SJCRH30 (cell line): ENCODE measurements at places on chromosomes 11 and 22.

DNA sequence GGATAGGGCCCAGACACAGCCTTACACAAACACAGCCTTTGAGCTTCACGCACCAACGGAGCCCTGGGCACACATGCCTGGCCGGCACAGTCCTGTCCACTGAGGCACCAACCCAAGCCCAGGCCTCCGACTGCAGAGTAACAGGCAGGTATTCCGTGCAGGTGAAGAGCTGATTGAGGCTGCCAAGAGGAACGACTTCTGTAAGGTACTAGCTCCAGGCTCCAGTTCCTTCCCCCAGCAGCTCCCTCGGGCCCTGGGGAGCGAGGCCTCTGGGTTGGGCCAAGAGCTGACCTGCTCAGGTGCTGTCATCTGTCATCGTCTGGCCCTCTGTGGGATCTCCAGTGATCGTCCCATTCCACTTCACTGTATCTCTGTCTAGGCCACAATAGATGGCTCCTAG lies 3.2 kb upstream of the MDK start:
- no peak for DNase-seq

DNA sequence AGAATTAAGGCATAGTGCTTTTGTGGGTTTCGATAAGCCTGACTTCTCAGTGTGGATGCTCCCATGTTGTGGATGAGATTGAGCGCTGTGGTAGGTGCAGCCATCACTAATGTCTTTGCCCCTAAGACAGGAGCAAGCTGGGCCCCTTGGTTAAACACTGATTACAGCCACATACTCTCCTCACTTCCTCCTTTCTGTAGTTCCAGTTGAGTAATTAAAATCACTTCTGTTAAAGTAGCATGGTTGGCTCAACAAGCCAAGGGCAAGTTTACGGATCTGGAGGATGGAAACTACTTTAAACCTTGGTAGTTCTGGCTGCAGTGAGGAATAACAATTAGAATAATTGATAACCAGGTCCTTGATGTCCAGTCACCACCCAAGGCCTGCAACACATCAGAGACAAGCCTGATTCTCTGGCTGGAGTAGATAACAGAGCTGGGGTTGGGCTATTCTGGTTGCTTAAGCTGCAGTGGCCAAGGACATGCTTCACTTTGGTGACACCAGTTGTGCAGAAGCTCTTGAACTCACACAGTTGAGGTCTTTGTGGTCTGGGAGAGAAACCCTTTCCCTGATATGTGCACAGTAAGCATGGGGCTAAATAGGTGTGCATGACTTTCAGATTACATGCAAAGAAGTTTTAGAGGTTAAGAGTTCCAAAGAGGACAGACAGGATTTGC lies 81.3 kb downstream of the KIRREL3 start:
- no peak for DNase-seq

DNA sequence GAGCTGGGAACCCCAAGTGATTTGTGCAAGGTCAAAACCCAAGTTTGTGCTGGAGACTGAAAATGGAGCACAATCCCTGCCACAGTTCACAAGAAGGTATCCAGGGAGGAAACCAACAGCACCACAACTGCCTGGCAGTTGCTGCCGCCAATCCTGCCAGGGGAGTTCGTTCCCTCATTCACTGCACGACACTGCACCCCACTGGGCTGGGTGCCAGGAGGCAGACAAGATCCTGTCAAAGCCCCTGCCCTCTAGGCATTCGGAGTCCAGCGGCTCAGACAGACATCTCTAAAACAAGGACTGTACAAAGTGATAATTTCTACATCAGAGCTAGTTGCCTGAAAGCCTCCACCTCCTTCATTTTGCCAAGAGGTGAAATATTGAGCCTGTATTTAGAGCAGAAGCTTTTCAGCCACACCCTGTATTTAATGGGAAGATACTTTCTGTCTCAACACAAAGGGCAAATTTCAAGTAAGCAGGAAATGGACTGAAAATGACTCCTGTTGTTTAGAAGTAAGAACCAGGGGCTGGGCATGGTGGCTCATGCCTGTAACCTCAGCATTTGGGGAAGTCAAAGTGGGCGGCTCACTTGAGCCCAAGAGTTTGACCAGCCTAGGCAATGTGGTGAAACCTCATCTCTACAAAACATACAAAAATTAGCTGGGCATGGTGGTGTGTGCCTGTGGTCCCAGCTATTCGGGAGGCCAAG lies 277.4 kb upstream of the NARS2 start:
- DNase-seq, result peak; percentile 77

GRCh38 chr22:36435516-36436415 lies 45.7 kb downstream of the TXN2 start:
- peak; percentile 38 for DNase-seq

DNA sequence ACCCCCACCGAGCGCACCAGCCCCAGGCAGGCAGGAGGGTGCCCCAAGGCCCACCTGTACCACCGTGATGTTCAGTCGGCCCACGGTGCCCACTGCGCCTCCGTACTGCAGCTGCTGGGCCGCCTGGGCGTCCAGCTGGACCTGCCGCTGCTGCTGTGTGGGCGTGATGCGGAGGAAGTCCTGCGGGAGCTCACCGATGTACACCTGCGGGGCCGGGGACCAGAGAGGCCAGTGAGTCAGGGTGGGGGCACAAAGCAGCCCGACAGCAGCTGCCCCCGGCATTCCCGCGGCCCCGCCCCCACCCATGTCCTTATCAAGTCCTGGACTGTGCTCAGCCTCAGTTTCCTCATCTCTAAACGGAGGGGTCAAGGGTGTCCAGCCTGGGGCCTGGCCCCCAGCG lies 13.8 kb downstream of the TOLLIP start:
- DNase-seq, result no peak

- DNase-seq, result no peak
Measured at GRCh38 chr11:6968816-6969215, 42.6 kb downstream of the ZNF215 start.

GRCh38 chr22:42972649-42973535 lies 42.1 kb downstream of the PACSIN2 start:
- no peak for DNase-seq

- DNase-seq, result no peak
Measured at GRCh38 chr11:43074810-43075209, 237.0 kb upstream of the API5 start.

DNA sequence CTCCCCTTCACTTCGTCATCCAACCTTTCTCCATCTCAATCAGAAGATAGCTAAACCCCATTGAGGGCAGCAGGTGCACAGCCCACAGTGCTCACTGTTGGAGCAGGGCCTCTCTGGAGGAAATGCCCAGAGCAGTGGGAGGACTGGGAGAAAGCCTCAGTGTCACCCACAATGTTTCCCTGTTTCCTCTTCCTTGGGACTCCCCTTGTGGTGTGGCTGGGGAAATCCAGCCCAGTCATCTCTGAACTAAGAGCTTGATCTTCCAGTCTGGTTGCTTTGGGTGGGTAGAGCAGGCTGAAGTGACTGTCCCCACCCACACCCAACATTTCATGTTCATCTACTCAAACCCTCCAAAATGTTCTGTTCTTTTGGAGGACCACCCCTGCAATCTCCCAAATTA lies 29.8 kb upstream of the EED start:
- no peak for DNase-seq

GRCh38 chr22:45974498-45974897 lies 2.5 kb downstream of the WNT7B start:
- DNase-seq, result no peak

GRCh38 chr11:129865701-129866100 lies 29.7 kb downstream of the NFRKB start:
- DNase-seq, result no peak

DNA sequence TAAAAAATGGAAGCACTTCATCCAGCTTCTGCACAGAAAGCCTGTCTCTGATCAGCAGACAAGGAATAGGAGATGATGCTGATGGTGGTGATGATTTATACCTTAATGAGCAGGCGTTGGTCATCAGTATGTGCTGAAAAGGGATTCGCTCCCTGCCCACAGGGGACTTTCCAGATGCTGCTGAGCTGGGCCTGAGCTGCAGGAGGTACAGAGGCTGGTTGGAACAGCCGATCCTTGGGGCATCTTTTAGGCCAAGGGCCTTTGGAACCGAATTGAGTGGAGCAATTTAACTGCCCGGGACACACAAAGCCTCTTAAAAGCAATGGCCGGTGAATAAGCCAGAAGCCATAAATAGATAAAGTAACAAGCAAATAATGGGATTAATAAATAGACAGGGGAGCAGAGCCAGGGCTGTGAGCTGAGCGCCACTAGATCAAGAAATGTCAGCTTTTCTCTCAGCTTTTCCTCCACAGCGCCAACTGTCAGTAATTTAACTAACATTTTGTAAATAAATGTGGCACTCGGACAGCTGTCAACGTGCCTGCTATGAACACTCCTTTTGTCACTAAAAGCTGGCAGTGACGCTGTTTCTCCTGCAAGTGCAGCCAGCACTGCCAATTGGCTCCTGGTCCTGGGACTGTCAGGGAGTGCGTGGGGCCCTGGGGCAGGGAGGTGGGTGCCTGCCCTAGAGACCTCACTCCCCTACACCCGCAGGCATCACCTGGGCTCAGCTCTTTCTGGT lies 562.3 kb downstream of the NTM start:
- no peak for DNase-seq

GRCh38 chr11:72336163-72336562 lies 92.2 kb upstream of the PHOX2A start:
- no peak for DNase-seq

- peak; percentile 42 for DNase-seq
Measured at GRCh38 chr22:25393121-25393805, 171.2 kb upstream of the GRK3 start.

- DNase-seq, result peak; percentile 65
Measured at GRCh38 chr11:61896665-61897386, 5.5 kb upstream of the FADS3 start.

GRCh38 chr11:73493956-73494598 lies 103.8 kb downstream of the FAM168A start:
- DNase-seq, result no peak

DNA sequence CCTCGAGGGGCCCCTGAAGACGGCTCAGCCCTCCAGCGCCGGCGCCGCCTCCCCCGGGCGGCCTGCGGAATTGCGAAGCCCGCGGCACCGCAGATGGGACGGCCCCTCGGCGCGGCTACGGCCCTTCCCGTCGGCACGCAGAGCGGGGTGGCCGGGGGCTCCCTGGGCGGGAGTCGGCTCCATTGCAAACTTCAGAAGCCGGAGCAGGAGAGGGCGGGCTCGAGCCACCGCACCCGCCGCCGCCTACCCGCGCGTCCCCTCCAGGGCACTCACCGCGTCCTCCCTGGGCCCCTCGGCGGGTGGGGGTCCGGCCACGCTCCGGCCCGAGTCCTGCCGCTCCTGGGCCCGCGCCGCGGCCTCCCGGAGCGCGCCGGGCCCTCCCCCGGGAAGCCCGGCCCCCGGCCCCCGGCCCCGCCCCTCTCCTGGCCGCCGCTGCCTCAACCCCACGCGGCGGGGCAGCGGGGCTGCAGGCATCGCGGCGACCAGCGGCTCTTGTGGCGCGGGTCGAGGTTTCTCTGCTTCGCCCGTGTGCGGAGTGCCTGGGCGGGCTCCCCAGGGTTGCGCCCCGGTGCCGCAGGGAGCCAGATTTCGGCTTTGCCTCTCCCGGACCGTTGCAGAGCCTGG lies at the start of gene PACSIN3:
PACSIN3 (minus strand) TSS at position 359 of the 624 bp plus-strand sequence. CDS start 3,707 bp downstream, outside the sequence.
- peak; percentile 66 for DNase-seq

- DNase-seq, result no peak
Measured at GRCh38 chr11:84142411-84142810, 856.2 kb upstream of the CCDC90B start.

GRCh38 chr22:47260551-47260950 lies 498.1 kb downstream of the TBC1D22A start:
- DNase-seq, result no peak

GRCh38 chr11:18802381-18803257 lies 11.0 kb upstream of the PTPN5 start:
- DNase-seq, result peak; percentile 81

GRCh38 chr11:78312712-78313111 lies 104.9 kb downstream of the GAB2 start:
- no peak for DNase-seq

- DNase-seq, result no peak
Measured at GRCh38 chr22:20889904-20890540, 27.2 kb upstream of the CRKL start.

DNA sequence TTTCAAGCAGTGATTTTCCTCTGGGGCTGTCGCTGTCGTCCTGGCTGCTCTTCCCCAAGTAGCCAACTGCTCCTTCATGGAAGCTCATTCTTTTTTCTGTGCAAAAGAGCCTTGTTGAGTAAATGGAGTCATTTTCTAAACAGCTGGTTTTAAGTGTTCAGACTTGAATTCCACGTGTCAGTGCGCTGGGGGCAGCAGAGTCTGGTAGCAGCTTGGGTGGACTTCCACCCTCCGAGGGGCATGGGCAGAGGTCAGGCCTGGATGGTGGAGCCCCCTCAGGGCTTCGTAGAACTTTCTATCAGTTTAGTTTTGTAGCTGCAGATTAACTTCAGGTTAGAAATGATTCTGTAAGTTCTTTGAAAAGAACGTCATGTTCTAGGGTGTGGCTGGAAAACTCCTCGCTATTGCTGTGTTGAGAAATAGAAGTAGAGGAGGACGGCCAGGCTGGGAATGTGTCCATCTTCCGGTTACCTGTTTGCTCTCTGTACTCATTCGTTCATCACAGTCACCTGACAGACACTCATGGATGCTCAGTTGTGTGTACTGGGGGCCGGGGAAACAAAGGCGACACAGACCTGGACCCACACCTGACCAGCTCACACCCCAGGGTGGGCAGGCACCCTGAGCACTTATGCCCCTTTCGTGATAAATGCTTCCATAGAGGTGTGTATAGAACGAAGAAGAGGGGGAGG lies 270.7 kb downstream of the TBC1D22A start:
- DNase-seq, result no peak

GRCh38 chr11:104812103-104812788 lies 86.0 kb downstream of the CASP12 start:
- no peak for DNase-seq

DNA sequence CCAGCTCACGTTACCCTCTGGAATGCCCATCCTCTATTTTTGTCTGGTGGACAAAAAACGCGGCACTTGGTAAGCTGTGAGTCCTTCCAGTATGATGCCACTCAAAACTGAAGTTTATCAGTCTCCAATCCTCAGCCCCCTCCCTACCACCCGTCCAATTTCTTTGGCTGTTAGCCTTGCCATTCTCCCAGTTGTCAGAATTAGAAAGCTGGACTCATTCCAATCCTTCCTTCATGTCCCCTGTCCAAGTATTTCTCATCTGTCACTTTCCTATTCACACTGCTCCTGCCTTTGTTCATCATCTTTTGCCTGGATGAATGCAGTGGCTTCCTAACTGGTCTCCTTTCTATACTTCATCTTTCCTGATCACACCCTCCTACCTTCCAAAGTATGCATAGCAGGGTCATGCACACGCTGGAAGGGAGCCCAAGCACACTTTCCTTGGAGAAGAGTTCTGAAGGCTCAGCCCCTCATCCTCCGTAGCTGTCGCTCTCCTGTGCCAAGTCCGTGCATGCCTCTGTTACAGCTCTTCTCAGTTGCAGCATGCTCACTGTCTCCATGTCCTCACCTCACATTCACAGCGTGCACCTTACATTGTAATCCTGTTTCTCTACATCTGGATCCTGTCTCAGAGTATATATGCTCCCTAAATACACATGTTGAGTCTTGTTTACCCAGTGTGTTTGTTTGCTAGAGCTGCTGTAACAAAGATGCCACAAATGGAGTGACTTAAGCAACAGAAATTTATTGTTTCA lies 19.4 kb downstream of the APLP2 start:
- no peak for DNase-seq

DNA sequence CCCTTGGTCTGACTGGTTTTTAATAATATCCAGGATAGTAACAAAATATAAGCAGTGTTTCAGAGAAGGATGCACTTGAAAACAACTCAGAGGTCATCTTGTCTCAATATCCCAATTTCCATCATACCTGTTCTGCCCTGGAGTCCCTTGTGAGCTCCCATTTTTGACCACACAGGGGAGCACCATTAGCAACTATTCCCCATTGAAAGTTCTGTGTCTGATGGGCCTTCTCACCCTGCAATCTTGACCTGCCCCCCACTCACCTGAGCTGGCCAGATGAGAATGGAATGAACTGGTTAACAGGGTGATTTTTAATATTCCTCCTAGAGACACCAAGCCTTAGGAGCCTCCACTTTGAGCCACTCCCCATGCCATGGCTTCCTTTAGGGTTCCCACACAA lies 3.8 kb upstream of the CAPN5 start:
- no peak for DNase-seq
